ENCODE measurements at places on chromosomes 2 and 18.

GRCh38 chr2:100895934-100896685 lies 76.2 kb downstream of the NPAS2 start:
- DNase-seq = no peak

- no peak for DNase-seq
Measured at GRCh38 chr2:96847586-96847985, 3.8 kb upstream of the ANKRD23 start.

- DNase-seq = peak; percentile 65
Measured at GRCh38 chr2:219475697-219476651, 22.7 kb upstream of the GMPPA start.

DNA sequence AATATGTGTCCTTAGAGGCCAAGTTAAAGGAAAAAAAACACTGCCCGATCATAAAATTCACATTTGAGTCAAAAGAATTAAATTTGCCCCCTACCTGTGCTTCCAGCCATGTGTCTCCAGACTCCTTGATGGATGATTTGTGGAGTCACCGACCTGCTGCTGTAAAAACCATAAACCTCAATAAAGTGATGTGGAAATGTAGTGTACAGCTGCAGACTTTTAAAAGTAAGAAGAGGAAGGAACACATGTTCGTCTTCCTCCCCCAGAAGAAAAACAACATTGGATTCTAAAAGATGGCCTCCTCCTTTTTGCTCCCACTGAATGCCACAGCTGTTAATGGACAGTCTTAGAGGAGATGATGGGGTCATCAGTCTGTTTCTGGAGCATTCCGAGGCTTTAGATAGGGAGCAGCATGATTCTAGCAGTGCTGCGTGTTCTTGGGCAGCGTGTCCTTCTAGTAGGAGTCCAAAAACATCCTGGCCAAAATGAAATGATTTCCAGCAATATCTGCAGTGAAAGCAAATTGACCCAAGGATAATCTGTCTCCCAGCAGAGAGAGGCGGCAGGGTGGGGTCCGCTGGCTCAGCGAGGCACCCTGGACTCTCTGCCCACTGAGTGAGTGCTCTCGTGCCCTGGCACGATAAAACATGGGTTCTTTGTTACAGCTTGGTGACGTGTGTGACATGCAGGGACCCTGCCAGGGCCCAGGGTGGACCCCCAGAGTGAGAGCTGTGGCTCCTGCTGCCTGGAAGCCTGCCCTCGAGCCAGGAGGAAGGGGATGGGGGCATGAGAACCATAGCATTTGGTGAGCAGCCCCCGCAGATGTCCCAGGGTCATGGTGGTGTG lies 196.1 kb downstream of the FAM210A start:
- no peak for DNase-seq

GRCh38 chr2:237495521-237496117 lies 8.6 kb downstream of the MLPH start:
- DNase-seq = no peak

GRCh38 chr2:26456440-26457250 lies 21.3 kb downstream of the OTOF start:
- peak; percentile 38 for DNase-seq

- no peak for DNase-seq
Measured at GRCh38 chr2:150076281-150076680, 411.2 kb downstream of the RND3 start.

- no peak for DNase-seq
Measured at GRCh38 chr2:143936538-143936847, 583.4 kb downstream of the ZEB2 start.

- DNase-seq = no peak
Measured at GRCh38 chr18:23585897-23586248, 433 bp downstream of the NPC1 start.

- DNase-seq = no peak
Measured at GRCh38 chr2:4175343-4175742, 472.0 kb downstream of the DCDC2C start.

DNA sequence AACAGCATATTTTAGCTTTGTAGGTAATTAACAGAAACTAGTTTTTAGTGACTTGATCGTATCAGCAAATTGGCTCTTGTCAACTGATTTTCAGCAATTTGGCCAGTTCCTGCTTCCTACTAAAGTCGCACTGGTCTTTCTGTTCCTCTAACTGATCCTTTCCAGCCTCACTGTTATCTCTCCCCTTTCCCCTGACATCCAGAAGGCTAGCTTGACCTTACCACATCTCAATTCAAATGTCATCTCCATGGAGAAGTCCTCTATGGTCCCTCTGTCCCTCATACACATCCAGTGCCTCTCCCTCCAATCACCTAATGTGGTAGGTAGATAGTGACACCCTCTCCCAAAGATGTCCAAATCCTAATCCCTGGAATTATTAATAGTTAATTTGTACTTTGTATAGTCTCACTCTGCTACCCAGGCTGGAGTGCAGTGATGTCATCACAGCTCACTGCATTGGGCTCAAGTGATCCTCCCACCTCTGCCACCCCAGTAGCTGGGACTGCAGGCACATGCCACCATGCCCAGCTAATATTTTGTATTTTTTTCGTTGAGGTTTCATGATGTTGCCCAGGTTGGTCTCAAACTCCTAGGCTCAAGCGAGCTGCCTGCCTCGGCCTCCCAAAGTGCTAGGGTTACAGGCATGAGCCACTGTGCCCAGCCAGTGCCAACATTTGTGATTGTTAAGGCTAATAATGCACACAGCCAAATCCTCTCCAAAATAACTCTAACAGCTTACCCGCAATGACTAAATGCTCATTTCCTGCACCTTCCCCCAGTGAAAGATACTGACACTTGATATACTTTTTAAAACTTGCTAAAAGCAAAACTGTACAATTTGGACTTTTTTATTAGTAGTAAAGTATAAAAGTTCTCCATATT lies 16.9 kb downstream of the PSTPIP2 start:
- DNase-seq = no peak

GRCh38 chr2:200179151-200179550 lies 127.3 kb upstream of the SPATS2L start:
- DNase-seq = no peak

GRCh38 chr2:23385748-23386338 lies 864 bp downstream of the KLHL29 start:
- DNase-seq = no peak

GRCh38 chr18:7152440-7152839 lies 34.8 kb upstream of the LAMA1 start:
- DNase-seq = no peak

DNA sequence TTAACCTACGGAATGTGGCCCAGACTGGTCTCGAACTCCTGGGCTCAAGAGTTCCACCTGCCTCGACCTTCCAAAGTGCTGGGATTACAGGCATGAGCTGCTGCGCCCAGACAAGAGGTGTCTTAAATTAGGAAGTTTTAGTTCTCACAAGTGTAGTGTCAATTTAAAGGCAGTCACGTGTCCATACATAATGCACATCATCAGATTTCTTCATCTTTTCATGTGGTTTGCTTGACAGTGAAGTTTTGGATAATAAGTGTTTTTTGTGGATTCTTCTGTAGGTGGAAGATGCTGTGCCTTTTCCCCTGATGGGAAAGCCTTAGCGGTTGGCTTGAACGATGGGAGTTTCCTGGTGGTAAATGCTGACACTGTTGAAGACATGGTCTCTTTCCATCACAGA lies 147.5 kb downstream of the RTN4 start:
- DNase-seq = no peak

DNA sequence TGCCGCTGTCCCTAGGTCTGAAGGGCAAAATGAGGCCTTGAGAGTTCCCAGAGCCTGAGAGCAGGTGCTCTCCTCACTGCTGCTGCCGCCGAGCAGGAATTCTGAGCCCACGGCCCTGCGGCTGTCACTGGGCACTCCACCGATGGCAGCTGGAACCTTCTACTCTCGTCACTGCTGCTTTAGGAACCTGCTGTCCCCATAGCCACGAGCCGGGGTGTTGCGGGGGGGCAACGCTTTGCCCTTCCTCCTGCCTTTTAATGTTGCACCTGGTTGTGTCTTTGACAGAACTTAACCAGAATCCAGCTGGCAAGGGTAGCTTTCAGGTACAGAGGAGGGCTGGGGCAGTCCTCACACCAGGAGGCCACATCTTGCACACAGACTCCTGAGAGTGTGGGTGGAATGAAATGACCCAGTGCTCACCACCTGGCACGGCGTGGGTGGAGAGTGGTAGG lies 32.3 kb downstream of the NCK2 start:
- DNase-seq = no peak

DNA sequence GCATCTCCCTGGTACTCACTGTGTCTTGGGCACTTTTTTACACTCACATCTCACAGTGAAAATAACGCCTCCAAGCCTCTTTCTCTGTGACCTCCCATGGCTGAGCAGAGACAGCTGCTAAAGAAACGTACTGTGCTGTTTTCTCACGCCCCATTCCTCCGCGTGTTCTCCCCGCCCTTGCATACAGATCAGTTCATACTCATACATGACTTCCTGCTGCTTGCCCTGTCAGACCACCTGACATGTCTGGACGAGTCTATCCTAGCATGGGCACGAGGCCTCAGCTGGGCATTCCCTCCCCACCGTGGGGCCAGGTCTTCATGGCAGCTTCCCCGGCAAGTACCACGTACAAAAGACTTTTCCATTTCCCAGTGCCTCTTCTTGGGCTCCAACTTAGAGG lies 21.2 kb upstream of the IL1A start:
- no peak for DNase-seq

DNA sequence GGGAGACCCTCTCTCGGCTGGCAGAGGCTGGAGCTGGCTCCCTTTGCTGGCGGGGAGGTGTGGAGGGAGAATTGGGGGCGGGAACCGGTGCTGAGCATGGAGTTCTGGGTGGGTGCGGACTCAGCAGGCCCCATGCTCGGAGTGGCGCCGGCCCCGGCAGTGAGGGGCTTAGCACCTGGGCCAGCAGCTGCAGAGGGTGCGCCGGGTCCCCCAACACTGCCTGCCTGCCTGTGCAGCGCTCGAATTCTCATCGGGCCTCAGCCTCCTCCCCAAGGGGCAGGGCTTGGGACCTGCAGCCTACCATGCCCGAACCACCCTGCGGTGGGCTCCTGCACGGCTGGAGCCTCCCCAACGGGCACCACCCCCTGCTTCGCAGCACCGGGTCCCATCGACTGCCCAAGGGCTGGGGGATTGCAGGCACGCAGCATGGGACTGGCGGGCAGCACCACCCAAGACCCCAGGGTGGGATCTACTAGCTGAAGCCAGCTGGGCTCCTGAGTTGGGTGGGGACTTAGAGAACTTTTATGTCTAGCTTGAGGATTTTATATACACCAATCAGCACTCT lies 129.8 kb downstream of the LRRC30 start:
- DNase-seq = no peak

GRCh38 chr18:53458944-53459580 lies 765.4 kb downstream of the MBD2 start:
- no peak for DNase-seq

- DNase-seq = no peak
Measured at GRCh38 chr18:68830256-68831045, 32.6 kb downstream of the CCDC102B start.

DNA sequence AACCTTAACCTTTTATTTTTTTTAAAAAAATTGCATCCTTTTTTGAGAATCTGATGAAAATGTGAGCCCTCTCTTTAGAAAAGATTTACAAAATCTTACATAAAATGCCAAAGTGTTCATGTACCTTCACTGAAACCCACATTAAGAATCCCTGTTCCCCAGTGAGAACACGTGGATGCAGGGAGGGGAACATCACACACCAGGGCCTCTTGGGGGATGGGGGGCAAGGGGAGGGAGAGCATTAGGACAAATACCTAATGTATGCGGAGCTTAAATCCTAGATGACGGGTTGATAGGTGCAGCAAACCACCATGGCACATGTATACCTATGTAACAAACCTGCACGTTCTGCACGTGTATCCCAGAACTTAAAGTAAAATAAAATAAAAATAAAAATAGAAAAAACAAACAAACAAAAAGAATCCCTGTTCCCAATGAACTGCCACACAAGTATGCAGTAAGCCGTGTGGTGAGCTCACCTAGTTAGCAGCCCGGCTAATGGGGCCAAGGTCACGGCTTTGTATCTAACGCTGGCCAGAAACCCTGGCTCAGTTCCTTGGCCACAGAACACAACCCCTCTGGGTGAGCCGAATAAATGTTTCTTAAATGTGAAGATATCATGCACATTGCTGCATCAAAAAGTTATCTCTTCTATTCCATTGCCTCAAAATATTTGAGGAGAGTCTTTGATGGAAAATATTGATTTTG lies 41.4 kb downstream of the CHST9 start:
- no peak for DNase-seq

DNA sequence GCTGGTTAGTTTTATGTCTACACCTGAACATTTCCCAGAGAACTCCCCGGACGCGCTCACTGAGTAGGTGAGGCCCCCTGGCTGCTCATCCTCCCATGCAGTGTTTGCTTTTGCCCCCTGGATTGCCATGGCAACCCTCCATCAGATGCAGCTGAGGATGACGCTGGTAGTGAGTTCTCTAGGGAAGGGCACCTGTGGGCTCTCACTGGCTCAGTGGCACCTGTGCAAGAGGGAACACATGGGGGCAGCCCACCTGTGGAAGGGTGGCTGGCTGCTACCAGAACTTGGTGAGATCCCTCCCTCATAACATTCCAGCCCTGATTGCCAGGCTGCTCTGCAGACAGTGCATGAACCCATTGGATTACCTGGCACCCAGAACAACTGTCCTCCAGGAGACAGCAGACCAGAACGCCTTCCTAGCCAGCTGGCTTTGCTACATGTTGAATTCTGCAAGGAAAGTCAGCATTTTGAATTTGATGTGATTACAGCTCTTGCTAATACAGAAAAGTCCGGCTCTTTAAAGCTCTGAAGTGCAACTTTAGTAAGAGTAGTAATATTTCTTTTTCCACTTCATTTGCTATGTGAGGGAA lies 21.7 kb downstream of the COA5 start:
- DNase-seq = no peak

- DNase-seq = no peak
Measured at GRCh38 chr2:128581849-128582244, 263.2 kb upstream of the HS6ST1 start.

DNA sequence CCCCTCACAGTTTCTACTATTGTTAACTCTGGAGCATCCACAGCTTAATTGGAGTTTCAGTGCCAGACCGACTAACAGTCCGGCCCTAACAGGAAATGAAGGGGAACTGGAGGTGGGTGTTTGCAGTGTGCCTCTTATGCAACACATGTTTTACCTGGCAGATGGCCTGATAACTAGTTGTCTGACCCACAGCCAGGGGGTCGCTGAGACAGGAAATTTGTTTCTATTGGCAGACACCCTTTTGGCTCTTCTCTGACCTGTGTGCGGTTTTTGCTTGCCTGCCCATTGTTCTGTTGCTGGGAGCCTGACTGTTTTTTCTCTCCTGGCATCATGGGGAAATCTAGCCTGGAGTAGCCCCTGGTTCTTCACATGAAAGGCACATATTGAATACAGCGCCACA lies 1329.8 kb downstream of the DSC3 start:
- no peak for DNase-seq
